Tibial nerve (tissue), 4 donors: ENCODE measurements at places on chromosomes 3 and 15. TPM values are rescaled to one million over a fixed set of nuclear protein-coding genes. Genes with fewer than 3 reads are reported as not detected.
A peak's percentile ranks its signal among the peaks of the same experiment; 100 is the strongest.

The MAP6D1 gene
- total RNA-seq, result 5.7 TPM

- DNase-seq, result no peak
Measured at GRCh38 chr3:160018959-160019358, 30.3 kb downstream of the IL12A start.

The NISCH gene
- 305 TPM for total RNA-seq

DNA sequence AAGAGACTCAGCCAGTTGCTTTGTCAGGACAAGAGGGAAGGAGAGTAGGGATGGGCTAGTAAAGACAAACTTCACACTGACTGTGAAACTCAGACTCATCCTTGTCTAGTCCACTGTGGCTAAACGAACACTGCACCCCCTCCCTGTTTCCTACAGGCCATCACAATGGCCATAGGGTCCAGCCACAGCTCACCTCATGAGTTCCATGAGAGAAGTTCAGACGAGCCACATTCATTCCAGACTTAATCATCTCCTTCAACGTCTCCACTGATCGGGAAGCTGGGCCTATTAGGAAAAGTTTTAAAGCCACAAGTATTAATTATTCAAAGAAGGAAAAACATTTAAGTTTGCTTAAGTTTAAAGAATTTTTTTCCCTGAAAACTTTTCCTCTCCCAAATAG, 13.8 kb downstream of the PKM start:
- DNase-seq, result no peak

DNA sequence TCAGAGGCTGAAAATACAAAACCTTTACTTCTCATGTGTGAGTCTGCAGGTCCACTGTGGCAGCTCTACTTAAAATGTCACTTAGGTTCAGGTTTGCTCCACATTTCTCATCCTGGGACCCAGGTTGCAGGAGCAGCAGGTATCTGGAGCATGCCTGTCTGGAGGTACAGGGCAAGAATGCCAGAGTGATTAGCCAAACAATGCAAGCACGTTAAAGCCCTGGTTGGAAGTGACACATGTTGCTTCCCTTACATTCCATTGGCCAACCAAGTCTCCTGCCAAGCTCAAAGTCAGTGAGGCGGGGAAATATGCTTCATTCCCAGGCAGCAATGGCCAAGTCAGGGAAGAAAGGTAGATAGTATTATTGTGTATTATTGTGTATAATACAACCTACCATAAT, 76.8 kb upstream of the ARL6 start:
- no peak for DNase-seq

DNA sequence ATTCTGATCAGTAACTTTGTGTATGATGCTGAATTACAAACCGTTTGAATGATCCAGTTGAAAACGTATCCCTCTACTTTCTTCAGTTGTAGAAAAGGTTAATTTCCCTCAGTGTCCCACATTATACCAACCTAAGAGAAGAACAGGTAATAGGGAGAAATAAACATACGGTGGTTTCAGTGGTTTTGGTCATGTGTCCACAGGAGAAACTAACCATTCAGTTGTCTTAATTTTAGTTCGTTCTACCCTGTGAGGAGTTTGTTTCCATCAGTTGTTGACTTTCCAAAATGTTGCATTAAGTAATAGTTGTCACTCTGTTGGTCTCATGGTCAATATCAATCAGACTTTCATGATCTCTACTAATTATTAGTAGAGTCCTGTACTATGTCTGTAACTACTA, 15.1 kb downstream of the CALML4 start:
- DNase-seq, result no peak

DNA sequence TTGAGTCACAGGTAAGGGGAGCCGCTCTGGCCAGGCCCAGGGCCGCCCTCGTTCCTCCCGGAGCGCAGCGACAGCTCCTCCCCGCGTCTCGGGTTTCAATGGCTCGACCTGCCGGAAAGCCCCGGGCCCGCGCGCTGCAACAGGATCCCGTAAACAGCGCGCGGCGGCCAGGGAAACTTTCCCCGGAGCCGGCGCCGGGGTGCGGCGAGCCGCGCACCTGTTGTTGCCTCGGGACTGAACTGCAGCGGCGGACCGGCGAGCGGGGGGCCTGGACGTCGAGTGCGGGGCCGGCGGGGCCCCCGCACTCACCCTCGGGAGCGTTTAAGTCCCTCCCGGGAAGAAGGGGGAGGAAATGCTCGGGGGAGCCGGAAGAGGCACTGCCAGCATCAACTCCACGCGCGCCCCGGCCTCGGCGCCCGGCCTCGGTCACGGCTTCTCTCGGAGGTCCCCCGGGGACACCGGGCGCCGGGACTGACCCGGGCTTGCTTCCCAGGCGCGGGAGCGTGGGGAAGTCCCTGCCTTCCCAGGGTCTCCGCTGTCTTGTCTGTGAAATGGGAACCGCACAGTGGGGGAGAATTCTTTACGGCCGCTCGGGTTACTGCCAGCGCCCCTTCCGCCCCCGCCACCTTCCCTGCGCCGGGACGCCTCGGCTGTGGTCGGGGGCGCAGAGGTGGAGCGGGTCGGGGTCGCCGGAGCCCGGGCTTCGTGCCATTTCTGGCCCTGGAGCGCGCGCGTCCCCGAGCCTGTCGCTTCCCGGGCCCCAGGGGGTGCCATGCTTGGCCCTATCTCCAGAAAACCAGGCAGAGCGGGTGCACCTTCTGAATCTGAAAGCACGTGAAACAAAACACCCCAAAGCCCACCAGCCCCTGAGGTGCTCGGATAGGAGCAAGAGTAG, 7.5 kb upstream of the PGPEP1L start:
- DNase-seq, result no peak

The CTXN2 gene
- not detected for total RNA-seq

The CLDN1 gene
- 116 TPM for total RNA-seq

- peak; percentile 89 for DNase-seq
Measured at GRCh38 chr3:194685718-194686413, at the start of gene FAM43A. TSS of gene FAM43A (plus strand) at chr3:194685883. CDS start at chr3:194686827, 944 bp downstream.

- DNase-seq, result no peak
Measured at GRCh38 chr15:57196865-57197264, 179.4 kb upstream of the CGNL1 start.

DNA sequence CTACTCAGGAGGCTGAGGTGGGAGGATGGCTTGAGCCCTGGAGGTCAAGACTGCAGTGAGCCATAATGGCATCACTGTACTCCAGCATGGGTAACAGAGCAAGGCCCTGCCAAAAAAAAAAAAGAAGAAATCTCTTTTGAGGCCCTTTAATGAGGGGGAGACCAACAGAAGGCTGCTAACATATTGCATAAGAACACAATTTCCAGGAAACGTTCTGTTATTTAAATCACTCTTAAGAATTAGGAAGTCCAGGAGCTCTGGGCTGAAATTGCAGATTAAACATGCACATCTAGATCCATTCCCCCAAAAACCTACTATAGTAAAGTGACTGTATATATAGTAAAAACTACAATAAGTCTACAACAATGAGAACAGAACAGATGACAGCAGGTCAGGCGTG, 16.1 kb upstream of the BLM start:
- DNase-seq, result no peak

The CCR9 gene
- total RNA-seq, result 0.78 TPM

GRCh38 chr15:50945725-50946124, 37.2 kb downstream of the AP4E1 start:
- no peak for DNase-seq
